ENCODE measurements at places on chromosomes 4 and X.

DNA sequence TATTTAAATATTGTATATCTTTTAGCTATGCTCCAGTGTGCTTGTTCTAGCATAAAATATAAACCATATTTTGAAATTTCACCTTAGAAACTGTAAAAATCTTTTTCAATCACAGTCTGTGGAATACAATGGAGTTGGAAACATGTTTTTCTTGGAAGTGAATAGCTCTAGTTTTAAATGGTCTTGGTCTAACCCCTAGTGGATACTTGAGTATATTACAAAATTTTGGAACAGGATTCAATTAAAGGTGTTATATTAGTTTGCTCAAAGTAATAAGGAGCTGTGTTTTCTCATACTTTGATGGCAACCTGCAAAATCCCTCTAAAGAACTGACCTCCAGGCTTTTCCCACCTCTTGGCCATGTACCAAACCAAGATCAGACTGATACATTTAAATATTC lies 48.2 kb downstream of the STK26 start:
- no peak for DNase-seq

DNA sequence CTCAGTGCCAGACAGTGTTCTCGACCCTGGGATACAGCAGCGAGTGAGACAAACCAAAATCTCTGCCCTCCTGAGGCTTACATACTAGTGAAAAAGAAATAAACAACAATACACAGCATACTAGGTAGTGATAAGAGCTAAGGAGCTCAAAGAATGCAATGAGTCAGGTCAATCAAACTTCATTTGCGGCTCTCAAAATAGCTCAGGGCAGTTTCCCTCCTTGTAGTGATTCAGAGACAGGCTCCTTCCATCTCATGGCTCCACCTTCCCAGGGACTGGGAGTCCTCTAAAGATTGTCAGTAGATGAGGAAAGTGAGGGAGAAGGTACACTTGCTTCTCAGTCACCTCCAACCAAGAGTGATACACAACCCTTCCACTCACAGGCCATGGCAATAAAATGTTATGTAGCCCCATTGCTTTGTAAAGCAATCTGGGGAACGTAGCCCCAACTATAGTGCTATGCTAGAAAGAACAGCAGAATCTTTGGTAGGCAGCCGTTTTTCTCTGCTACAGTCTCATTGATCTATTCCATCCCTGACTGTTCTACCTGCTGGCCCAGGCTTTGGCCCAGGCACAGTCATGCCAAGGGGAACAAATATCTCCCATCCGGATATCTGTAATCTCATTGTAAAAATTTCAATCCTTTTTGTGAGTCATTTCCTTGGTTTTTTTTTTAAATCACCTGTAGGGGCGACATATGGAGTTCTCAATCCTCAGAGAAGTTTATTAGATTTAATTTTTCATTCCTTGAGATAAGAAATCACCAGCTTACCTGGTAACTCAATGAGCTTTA lies 183.1 kb upstream of the S100G start:
- no peak for DNase-seq

DNA sequence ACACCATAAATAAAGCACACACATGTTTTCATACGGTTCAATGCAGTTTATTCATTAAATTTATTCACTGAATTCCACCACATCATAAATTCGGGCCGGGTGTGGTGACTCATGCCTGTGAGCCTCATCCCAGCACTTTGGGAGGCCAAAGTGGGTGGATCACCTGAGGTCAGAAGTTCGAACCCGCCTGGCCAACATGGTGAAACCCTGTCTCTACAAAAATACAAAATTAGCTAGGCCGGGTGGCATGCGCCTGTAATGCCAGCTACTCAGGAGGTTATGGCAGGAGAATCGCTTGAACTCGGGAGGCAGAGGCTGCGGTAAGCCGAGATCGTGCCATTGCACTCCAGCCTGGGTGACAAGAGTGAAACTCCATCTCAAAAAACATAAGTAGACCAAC lies 131.6 kb downstream of the PDS5A start:
- DNase-seq: peak; percentile 70

GRCh38 chrX:115499112-115499805 lies 61.7 kb upstream of the PLS3 start:
- DNase-seq: no peak

GRCh38 chr4:87179751-87180150 lies 40.7 kb downstream of the KLHL8 start:
- no peak for DNase-seq

GRCh38 chrX:7950865-7951264 lies 23.7 kb upstream of the PNPLA4 start:
- no peak for DNase-seq

GRCh38 chr4:77815636-77816035 lies 3.5 kb downstream of the CNOT6L start:
- DNase-seq: no peak

GRCh38 chr4:177596035-177596434 lies 153.8 kb upstream of the AGA start:
- peak; percentile 75 for DNase-seq

- no peak for DNase-seq
Observed at GRCh38 chrX:96568071-96568470, 116.6 kb upstream of the DIAPH2 start.

GRCh38 chr4:56241500-56241899 lies 145.8 kb downstream of the AASDH start:
- no peak for DNase-seq

DNA sequence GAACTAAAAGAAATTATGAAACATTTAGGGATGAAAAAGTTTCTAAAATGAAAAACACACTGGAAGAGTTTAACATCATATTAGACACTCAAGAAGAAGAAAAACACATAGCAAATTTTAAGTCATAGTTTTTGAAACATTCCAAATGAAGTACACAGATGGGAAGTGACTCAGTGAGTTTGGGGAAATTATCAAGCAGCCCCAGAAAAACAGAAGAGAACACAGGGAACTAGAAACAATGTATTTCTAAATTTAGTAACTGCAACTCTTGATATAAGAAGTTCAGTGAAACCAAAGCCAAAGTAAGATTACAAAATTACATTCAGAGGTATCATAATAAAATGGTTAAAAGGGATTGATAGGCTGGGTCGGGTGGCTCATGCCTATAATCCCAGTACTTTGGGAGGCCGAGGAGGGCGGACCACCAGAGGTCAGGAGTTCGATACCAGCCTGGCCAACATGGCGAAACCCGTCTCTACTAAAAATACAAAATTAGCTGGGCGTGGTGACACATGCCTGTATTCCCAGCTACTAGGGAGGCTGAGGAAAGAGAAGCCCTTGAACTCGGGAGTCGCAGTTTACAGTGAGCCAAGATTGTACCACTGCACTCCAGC lies 461.2 kb downstream of the KCTD8 start:
- no peak for DNase-seq

DNA sequence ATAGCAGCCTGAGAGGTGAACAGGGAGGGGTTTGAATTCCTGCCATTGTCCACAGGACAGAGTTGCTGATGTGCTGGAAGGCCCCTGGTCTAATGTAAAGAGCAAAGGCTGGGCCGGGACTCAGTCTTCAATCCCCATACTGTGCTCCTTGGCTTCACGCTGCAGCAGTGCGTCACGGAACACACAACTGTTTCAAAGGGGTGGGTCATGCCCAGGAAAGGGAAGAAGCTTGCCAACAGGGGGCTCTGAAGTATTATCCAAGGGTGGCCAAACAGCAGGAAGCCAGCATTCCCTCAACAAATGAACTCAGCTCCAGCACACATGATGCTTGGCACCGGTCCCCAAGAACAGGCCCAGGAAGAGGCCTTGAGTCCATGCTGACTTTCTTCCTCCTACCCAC lies 122.5 kb downstream of the NFKB1 start:
- peak; percentile 30 for DNase-seq

DNA sequence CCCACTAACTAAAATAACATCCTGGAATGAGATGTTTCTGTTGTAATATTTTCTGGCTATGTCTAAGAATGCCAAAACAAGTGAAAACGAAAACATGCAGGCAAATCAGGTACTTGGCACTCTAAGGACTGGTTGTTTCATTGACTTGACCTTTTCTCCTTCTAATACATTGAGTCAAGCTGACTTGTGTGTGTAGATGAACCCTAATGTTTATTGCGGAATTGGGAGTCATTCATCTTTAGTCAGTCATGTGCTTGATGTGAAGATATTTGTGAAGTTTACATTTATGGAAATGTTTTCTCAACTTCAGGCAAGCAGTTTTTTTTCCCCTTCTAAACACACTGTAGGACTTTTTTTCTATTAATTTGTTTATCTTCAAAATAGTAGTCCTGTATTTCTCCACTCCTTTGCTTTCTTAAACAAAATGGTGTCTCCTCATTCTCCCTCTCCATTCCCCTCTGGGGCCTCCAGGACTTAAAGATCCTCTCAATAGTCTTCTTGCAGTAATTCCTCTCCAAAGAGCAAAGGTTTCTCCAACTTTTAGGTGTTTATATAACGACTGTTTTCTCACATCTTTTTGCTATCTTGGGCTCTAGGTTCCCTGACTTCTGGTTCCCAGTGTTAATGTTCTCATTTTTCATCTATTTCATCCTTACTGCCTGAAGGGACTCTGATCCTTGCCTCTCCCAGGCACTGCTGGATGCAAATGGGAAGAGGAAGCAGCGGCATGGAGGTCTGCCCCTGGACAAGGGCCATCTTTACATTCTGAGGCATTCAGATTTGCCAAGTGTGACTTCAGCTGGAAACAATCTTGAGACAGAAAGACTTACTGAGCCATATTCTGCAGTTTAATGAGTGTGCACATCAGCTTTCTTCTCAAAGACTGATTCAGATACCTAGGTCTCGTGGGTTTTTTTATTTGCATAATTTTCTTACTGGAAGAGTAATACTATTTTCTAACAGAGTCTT lies 166.4 kb downstream of the ARHGAP6 start:
- peak; percentile 76 for DNase-seq

DNA sequence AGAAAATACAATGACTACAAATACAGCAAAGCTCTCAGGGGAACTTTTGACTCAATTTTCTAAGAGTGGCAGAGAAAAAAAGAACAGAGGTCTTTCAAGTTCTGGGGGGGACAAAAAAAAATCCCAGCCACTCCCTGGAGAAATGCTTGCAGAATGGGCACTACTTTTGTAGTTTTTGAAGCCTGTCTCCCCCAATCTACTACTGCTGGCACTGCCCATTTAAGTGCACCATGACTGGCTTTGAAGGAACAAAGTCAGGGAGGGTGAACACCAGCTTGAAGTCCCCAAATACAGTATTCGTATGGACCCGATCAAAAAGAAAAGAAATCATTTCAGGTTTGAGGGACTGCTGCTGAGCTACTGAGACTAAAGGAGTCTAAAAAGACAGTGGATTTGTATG lies 1824.4 kb downstream of the ARAP2 start:
- DNase-seq: no peak

GRCh38 chrX:115892787-115893671 lies 277.5 kb upstream of the AGTR2 start:
- no peak for DNase-seq

DNA sequence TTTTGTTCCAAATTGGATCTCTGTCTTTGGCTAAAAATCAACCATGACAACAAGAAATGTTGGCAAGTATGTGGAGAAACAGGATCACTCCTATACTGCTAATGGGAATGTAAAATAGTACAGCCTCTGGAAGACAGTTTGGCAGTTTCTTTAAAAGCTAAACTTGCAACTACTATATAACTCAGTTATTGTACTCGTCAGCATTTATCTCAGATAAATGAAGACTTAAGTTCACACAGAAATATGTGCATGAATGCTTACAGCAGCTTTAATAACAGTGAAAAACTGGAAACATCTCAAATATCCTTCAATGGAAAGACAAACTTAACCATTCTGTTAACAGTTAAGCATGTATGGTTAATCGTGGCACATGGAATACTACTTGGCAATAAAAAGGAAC lies 15.4 kb upstream of the HAND2 start:
- no peak for DNase-seq

DNA sequence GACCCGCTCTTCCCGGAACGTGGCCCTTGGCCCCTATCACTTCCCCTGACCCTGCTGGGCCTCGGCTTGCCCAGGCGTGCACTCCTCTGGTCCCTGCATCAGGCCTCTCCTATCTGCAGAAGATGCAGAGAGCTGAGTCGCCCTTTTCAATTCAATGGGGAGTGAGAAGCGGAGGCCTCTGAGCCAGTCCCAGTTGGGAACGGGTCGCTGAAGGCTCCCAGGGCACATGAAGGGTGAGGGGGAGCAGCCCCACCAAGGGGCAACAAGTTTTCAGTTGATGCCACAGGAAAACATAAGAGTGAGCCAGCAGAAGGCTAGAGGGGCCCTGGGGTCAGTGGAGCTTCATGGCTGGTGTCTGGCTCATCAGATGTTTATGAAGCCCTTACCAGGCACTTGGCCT lies 17.1 kb downstream of the PSAPL1 start:
- DNase-seq: no peak

Measured in MG63 (cell line).